NCI-H1436 treated with DMSO at 0.1 percent for 48 hours (cell line): ENCODE measurements at places on chromosomes 2 and 18.

DNA sequence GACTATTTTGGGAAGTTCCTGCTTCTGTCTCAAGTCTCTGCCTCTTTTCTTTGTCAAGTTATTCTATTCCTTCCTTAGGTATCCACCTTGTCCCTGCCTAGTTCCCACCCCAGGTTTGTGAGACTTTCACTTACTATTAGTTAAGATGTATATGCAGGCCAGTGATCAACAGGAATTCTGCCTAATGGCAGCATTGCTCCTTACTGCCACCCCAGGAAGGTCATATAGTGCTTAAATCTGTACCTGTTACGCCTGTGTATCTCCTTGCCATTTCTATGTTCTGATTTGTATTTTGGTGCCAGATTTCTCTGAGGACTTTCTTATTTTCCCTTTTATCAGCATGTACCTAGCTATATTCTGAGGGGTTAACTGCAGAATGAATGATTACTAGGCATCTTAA is 746.0 kb upstream of the TMEFF2 start:
- DNase-seq: no peak

DNA sequence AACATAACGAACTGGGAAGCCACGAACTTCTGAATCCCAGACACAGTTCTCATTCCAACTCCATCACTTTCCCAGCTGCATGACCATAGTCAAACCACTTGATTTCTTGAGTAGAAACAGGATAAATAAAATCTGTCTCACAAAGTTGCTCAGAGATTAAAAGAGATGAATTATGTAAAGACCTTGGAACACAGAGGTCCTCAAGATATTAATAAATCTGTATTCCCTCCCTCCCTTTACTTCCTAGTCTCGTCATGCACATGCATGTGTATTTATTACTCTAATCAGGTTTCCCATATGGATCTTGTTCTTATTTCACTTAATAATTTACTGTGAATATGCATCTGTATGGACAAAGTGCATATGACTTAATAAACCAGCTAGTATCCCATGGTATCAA is 21.1 kb upstream of the CSRNP3 start:
- DNase-seq: no peak

- DNase-seq: no peak
Observed at GRCh38 chr2:35114765-35115164, 1240.8 kb upstream of the CRIM1 start.

GRCh38 chr2:10498525-10499274 is 50.6 kb upstream of the ODC1 start:
- DNase-seq: no peak

GRCh38 chr2:69977906-69978482 is 16.6 kb upstream of the ASPRV1 start:
- no peak for DNase-seq

- no peak for DNase-seq
Observed at GRCh38 chr2:86787736-86788135, 3.0 kb downstream of the CD8A start.

- DNase-seq: no peak
Observed at GRCh38 chr18:79805926-79806487, 8.3 kb downstream of the KCNG2 start.
